ENCODE measurements at places on chromosomes 6 and 20.

DNA sequence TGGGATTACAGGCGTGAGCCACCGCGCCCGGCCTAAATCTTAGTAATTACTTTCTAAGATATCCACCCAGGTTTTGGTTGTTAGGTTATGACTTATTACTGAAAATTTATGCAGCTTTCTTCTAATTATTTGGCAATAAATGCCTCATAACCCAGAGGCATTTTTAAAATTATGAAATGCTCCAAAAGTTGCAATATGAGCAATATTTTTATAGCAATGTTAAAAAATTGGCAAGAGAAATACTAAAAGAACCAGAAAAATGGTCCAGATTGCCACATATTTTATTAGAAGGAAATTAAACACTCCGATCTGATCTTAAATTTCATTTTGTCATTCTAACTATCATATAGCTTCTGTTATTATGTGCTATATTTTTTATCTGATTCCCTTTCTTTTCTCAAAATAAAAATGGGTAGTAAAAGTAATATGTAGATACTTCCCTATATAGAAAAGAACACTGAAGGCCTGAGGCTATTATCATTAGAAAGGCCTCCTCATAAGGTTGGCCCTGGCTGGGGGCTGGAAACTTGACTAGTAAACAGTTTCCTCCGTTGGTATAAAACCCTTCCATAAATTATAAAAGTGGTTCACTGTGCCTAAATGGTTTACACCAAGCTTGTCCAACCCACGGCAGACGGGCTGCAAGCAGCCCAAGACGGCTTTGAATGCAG, 22.1 kb downstream of the BLOC1S5 start:
- no peak for DNase-seq

- DNase-seq = no peak
These were observed 17.8 kb downstream of the GRM4 start for GRCh38 chr6:34128045-34128444.

GRCh38 chr6:166742981-166743380, 115.9 kb upstream of the RPS6KA2 start:
- no peak for DNase-seq

- no peak for DNase-seq
These were observed 1405.1 kb upstream of the EYS start for GRCh38 chr6:67112120-67112519.

DNA sequence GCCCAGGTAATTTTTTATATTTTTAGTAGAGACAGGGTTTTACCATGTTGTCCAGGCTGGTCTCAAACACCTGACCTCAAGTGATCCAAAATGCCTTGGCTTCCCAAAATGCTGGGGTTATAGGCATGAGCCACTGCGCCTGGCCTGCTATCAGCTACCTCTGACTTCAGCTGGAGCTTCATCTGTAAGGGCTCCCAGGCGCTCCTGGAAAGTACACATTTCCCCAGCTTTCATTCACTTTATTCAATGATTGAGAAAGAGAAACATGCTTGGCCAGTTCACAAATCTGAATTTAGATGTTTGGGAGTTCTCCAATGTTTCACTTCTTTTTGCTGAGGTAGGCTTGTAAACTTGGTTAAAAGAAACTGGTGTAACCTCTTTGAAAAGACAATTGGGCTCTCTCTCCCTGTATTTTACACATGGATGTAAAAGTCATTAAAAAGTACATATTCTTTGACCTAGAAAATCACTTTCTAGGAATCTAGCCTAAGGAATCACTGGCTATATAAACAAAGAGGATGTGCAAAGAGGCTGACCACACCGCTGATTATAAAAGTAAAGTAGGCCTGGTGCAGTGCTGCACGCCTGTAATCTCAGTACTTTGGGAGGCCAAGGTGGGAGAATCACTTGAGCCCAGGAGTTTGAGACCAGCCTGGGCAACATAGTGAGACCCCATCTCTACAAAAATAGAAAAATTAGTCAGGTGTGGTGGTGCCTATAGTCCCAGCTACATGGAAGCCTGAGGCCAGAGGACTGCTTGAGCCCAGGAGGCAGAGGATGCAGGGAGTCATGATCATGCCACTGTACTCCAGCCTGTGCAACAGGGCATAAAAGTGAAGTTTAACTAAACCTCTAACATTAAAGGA, 128.9 kb downstream of the BACH2 start:
- DNase-seq = no peak

DNA sequence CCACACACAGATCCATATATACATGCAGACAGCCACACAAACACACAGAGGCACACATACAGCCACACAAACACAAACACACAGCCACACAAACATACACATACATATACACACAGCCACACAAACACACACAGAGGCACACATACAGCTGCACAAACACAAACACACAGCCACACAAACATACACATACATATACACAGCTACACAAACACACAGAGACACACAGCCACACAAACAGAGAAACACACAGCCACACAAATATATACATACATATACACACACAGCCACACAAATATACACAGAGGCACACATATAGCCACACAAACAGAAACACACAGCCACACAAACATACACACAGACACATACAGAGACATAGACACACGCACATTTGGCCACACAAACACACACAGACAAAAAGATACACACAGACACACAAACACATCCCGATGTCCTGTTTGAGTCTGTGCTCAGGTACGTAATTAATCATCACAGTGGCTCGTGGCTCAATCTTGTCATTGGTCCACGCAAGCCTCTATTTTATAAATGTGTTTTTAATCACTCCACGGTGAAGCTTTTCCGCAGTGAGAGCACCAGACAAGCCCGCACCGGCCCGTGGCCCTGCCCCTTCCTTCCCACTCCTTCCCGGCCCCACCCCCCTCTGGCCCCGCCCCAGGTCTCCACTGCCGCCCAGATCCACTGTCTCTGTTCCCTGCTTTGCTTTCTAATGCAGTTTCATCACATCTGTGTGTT, 135.3 kb downstream of the CDH4 start:
- DNase-seq = no peak

DNA sequence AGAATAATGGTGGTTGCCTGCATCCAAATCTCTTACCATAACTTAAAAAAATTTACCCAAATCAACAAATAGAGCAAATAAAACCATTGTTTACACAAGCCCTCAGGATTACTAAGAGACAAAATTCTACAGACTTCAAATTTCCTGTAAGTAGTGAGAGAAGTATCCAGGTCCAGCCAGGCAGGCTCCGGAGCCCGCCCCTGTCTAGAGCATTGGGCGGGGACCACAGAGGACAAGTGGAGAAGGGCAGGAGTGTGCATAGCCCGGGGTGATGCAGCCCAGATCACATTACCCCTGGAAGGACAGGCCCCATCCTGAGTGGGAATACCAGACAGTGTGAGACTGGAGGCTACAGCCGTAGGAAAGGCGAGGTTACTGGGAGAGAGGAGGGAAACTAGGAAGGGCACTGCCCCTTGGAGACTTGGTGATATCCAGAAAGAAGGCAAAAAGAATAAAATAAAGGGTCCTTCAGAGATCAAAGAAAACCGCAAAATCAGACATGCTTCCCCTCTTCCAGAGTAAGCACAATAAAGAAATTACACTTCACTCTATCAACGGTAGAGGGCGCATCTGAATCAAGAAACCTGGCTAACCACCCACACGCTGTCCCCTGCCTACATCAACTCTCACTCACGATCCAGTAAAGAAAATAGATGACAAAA, 26.6 kb downstream of the RIN2 start:
- DNase-seq = peak; percentile 73

DNA sequence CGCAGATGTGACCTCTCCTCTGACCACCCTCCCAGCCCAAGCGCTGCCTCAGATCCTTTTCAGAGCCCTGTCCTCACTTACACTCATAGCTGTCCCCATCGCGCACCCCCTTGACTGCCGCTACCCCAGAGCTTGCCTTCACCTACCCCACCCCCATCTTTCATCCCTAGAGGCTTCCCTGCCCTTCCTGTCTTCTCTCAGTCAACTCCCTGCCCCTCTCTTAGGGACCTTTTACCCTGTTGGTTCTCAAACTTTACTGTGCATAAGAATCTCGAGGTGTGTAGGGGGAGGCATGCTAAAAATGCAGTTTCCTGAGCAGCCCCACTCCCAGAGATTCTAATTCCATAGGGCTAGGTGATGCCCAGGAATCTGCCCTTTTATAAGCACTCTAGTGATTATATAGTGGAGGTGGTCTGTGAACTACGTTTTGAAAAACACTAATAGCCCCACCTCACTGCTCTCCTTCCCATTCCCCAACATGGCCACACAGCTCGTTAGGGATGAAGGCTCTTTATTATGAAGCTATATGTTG, 725 bp downstream of the TM9SF4 start:
- DNase-seq = no peak

DNA sequence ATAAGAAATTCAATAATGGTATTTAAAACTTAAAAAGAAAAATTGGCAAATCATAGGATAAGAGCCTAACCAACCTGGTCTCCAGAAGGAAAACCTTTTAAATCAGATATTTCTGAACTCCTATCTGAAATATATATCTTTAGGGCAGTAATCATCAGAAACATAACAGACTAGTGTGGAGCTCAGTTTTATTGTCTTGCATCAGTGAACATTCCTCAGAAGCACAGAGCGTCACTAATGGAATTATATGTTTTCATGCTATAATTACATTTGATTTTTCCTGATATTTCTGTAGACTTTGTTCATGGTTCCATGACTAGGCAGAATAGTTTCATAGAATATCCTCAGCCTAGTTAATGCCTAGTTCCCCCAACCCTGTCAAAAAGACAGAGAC, 262.2 kb downstream of the EYA4 start:
- no peak for DNase-seq

DNA sequence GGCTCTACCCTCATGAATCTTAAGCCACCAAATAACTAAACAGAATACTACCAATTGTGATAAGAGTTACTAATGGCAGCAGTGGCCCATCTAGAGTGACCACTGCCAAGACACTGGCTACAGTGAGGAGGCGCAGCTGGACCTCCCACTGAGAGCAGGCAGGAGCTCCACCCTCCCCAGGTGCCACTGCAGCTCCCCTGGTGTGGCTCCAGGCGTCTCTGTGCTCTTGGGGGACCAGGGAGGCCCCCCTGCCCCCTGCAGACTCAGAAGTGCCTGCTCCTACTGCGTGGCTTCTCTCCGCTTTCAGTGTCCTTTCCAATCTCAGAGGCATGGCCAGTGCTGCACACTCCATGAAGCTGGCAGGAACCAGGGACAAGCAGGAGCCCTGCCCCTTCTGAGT, 23.4 kb downstream of the MC3R start:
- no peak for DNase-seq

DNA sequence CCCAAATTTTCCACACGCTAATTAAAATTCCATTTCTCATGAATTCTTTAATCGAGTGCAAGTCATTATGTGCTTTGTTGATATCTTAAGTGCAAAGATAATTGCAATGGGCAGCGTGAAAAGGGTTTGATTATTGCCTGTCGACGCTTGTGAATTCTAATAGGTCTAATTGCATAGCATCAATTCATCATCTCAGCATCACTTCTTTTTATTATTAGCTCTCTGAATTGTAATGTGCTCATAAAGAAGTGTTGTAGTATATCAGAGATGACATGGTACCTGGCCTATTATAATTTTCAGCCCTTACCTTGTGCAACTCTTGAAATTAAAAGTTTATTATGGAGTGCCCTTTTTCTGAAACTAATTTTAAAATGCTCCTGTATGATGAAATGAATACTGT, 866.8 kb upstream of the FLRT3 start:
- no peak for DNase-seq

DNA sequence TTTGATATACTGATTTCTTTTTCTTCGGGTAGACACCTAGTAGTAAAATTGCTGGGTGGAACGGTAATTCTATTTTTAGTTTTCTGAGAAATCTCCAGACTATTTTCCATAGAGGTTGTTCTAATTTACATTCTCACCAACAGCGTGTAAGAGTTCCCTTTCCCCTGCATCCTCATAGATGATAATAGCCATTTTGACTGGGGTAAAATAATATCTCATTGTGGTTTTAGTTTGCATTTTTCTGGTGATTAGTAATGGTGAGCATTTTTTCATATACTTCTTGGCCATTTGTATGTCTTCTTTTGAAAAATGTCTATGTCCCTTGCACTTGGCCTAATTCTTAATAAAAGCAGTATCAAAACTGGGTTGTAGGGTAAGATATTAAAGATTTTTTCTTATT, 148.9 kb upstream of the SIM1 start:
- no peak for DNase-seq

DNA sequence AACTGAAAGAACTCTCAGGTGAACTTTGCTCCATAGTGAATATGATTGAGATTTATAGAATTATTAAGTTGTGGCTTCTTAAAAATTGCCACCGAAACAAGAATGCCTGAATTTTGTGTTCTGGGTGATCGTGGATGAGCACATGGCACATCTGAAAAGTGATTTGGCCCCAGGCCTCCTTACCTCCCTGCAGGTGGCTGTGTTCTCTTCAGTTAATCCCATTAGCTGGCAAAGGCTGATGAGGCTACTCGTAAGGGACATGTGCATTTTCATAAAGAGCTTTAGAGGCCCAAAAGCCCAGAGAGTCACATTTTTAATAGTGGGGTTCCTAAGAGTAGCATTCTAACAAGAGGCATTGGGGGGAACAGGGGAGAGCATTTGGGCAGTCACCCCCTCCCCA, 22.6 kb downstream of the GNAS start:
- no peak for DNase-seq

- DNase-seq = peak; percentile 54
These were observed at the start of gene GPR6 for GRCh38 chr6:109978174-109979032. Gene GPR6 (plus strand): TSS chr6:109978311. CDS start chr6:109979113, 802 bp downstream.

DNA sequence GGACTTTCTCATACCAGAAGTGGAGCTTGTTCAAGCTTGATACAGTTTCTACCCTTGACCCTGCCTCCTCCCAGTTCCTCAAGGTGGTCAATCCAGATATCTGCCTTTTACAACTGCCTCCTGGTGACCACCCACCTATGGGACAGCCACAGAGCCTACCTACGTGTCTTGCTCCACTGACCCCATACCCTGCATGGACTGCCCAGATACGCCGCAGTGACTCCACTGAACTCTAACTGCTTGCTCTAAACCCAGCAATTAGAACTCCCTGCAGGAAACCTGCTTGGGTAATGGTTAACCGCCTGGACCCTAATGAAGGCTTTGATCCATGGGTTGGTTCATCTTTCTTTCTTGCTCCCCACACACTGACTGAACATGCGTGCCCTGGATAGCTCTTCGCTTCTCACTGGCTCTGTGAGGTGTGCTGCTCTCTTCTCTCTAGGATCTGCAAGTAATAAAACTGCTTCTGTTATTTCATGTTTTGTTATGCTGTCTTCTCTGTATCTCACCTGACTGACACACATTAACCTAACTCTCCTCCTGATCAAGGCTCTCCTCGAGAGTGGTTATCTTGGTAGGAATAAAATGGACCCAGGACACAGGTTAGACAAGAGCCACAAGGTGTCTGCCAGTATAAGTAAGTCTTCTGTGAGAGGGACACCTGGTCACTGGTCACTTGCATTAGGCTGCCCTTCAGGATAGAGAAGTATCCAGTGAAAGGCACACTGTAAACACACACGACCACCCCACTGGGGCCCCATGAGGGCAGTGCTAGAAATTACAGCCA, 79.2 kb downstream of the CHD6 start:
- DNase-seq = no peak

DNA sequence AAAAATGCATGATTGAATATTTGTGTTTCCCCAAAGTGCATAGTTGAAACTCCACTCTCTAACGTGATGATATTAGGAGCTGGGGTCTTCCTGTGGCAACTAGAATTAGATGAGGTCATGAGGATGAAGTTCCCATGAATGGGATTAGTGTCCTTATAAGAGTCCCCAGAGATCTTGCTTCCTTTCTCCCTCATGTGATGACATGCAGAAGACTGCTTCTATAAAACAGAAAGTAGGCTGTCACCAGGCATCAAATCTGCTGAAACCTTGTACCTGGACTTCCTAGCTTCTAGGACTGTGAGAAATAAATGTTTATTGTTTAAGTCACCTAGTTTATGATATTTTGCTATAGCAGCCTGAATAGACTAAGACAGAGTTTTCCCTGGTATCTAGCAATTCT, 586.5 kb upstream of the EPHA7 start:
- no peak for DNase-seq

GRCh38 chr6:3282476-3283236, 23.9 kb downstream of the PSMG4 start:
- no peak for DNase-seq
